ENCODE measurements at places on chromosomes 7 and 10.

DNA sequence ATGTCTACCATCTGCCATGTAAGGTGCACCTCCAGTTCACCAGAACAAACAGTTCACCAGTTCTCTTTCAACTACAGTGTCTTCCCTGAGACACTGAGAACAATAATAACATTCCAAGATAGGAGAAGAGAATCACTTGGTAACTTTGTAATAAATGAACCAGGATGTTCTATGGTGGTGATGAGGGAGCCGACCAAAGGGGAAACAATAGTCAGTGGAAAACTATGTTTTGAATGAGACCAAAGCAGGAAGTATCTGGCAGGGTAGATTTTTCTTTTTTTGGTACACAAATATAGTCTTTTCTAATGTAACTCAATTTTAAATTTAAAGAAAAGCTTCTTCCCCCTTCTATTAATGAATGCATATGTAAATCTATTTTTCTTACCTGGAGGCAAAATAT is 20.0 kb downstream of the HYAL4 start:
- DNase-seq = no peak

DNA sequence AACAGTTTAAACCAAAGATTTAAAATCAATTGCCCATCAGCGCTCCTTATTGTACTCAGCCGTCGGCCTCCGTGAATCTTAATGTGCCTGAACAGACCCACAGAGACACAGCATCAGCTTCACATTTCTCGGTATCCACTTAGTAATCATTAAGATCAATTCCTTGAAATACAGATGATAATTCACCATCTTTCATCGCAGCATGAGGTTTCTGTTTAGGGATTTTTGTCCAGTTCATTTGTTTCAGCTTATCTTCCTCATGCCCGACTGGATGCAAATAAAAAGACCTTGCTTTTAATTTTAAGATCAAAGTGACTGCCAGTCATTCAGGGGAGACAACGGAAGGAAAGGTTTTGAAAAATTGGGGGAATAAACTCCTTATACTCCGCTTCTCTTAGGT is 207.8 kb downstream of the WDR37 start:
- no peak for DNase-seq

- no peak for DNase-seq
These were observed at the start of gene DNAH11 for GRCh38 chr7:21542891-21543527. Gene DNAH11, plus strand, starts transcription at chr7:21543039. Its CDS starts 207 bp downstream, at chr7:21543246.

DNA sequence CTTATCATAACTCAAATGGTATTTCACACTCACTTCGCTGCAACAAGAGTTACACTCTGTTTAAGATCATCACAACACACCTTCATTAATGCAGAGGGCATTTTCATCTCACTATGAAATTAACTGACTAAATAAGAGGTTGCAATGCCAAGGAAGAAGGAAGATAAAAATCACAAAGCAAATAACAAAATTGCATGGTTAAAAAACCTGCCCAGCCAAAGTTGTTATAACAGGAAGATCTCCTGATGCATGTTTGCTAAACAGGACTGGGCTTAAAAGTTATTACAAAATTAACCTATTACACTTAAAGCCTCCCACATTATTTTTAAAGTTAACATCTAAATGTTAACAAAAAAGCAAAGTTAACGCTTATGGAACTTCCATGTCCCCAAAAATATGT is 11.8 kb downstream of the FAM13C start:
- no peak for DNase-seq

DNA sequence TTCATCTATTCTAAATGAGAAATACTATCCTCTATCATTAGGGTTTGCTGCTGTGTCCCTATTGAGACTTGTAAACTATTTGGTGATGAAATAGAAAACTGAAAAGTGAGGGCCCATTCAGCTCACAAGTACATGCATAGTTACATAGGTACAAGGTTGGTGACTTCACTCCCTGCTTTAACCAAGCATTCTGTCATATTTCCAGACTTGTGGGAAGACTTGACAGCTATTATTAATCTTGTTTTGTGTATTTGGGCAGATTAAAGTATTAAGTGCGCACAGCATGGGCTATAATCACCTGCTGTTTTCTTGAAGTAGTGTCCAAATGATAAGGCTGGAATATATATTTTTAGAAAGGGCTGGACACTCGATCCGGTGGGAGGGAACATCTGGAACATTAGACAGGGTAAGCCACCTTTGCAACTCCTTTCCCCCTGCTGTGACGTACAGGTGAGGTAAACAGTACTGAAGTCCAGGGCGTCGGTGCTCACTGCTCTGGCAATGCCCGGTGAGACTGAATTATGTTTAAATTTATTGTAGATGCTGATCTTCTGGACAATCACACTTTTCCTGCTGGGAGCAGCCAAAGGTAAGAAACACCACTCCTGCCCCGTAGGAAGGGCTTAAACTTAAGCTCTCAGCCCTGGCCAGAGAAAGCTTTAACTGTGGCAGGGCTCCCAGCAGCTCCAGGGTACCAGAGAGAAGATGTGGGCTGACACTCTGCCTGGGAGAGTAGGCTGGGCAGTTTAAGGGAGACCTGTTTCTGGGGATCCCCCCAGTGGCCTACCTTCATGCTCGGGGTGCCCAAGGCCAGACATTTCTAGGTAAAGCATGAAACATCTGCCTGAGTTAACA is at the start of gene PNLIPRP1:
Gene PNLIPRP1 (plus strand): TSS at position 370 of the 855 bp plus-strand sequence. CDS start 171 bp downstream, at position 541.
- no peak for DNase-seq

- no peak for DNase-seq
These were observed 42.5 kb downstream of the NUDCD3 start for GRCh38 chr7:44447874-44448425.

DNA sequence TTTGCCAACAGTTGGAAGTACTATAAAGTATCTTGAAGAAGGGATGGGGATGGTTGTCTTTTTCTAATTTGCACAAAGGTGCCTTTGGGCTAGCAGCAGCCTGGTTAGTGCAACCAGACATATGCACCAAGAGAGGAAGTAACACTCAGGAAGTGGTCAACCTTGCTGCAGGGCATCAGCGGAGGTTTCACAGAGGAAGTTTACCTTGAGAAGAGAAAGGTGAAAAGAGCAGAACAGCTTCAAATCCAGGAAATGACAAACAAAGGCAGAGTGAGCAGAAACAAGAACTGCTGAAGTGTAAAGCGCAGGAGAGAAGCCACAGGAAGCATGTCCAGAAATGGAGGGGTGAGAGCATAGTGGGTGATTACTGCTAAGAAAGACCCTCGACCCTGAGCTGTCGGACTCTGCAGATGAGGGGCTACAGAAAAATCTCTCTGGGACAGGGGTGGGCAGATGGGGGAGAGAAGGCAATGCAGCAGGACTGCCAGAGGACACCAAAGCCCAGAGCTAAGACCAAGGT is 66.9 kb downstream of the STK17A start:
- DNase-seq = no peak

- DNase-seq = no peak
These were observed 33.6 kb downstream of the THNSL1 start for GRCh38 chr10:25049966-25050365.

- DNase-seq = no peak
These were observed 1.6 kb upstream of the COL13A1 start for GRCh38 chr10:69800109-69800508.

GRCh38 chr7:47435889-47436312 is 146.0 kb downstream of the TNS3 start:
- DNase-seq = no peak

GRCh38 chr10:88895250-88895649 is 15.2 kb downstream of the STAMBPL1 start:
- no peak for DNase-seq

DNA sequence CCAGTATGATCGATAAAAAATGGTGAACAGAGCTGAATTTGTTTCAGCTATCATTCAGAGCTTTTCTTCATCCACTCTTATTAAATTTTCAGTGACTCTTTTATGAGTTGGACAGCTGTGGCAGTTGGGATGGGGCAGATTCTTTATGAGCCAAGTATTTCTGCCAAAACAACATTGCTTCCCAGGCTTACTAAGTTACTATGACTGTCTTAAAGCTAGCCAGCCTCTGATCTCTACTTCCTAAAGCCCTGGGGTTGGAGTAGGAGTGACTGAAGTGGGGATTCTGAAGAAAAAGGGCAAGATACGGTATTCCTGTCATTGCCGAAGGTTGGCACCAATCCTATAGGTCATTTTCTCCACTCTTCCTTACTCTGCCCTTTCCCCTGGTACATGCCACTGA is 12.7 kb downstream of the RPP30 start:
- DNase-seq = no peak

- DNase-seq = no peak
These were observed 32.1 kb upstream of the NMT2 start for GRCh38 chr10:15200626-15201025.

DNA sequence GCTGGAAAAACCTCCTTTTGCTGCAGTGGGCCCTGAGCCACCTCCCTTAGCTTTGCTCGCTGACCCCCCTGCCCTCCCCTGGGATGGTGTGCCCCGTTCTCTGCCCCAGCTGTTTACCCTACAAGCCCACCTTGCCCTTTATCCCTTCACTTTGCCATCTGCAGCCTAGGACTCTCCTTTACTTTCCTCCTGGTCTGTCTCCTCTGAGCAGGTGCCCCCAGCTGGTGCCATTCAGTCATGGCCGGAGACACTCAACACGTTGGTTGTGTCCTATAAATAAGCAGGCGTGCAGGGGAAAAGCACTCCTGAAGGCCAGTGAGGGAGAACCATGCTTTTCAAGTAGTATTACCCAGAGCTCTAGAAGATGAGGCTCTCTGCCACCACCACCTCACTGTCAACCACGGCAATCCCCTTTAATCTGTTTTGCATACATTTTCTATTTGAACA is 6.1 kb downstream of the RASSF4 start:
- DNase-seq = no peak

GRCh38 chr10:115957786-115958442 is 315.1 kb downstream of the GFRA1 start:
- DNase-seq = no peak

DNA sequence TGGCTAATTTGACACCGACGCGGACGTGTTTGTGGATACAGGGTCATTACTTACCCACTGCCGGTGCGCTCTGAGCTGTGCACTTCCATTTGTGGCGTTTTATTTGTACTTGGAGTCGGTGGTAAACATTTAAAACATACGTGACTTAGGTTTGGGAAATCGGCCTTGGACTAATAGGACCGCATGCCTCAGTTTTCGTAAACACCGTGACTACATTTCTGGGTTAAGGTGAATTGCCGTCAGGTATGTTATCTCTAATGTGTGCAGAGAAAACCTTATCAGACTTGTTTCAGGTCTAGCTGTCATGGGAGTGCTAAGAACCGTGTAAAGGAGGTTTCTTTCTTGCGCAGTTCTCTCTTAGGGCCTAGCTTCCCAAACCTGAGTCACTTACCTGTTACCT is 51.7 kb upstream of the NCF1 start:
- DNase-seq = no peak

DNA sequence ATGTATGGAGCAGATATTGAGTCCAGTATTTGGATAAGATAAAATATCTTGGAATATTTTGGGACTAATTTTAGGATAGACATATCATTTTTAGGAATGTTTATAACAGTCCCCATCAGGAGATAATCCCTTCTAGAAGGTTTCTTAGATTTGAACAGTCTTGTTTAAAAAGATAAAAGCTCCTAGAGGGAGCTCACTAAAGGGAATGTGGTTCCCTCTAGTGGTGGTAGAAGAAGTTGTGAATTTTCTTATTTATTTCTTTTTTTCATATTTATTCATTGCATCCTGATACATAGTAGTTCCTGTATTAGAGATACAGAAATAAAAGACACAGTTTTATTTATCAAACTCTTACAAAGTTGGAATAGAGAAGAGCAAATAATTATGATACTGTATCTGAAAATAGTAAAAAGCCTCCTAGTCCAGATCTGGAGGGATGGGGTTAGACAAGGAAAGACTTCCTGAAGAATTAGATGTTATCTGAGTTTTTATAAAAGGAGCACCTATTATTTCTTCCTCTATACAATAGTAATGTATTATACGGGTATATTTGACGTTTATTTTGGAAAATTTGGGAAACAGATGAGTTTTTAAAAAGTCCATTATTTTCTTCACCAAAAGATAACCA is 24.5 kb upstream of the KLF14 start:
- no peak for DNase-seq

DNA sequence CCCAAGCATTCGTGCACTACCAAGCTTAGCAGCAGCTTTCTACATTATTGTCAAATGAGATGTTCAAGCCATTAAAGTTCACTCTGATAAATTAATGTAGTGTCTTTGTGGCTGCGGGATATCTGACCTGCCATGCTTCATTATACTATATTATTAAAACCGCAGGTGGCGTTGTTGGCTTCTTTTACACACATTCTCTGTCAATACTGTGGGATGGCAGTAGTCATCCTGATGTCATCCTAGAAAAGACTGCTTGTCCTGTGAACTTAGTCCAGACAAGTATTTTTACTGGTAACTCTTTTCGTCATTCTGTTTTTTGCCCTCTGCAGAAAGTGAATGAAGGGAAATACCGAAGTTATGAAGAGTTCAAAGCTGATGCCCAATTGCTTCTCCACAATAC is 103.9 kb downstream of the ZMYND11 start:
- DNase-seq = no peak

DNA sequence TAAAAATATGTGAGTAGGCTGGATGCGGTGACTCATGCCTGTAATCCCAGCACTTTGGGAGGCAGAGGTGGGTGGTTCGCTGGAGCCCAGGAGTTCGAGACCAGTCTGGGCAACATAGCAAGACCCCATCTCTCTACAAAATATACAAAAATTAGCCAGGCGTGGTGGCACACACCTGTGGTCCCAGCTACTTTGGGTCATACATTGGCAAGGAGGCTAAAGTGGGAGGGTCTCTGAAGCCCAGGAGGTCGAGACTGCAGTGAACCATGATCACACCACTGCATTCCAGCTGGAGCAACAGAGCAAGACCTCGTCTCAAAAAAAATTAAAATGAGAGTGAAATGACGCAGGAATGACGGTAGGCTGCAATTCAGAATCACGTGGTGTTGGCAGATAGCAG is 64.7 kb upstream of the SH2B2 start:
- no peak for DNase-seq

- DNase-seq = no peak
These were observed 20.9 kb downstream of the UROS start for GRCh38 chr10:125802131-125802530.
